Esophagus squamous epithelium (tissue), 5 donors: ENCODE measurements at places on chromosomes 4 and X.
A peak's percentile ranks its signal among the peaks of the same experiment; 100 is the strongest.

- no peak for DNase-seq
Observed at GRCh38 chr4:23736466-23736865, 153.4 kb downstream of the PPARGC1A start.

DNA sequence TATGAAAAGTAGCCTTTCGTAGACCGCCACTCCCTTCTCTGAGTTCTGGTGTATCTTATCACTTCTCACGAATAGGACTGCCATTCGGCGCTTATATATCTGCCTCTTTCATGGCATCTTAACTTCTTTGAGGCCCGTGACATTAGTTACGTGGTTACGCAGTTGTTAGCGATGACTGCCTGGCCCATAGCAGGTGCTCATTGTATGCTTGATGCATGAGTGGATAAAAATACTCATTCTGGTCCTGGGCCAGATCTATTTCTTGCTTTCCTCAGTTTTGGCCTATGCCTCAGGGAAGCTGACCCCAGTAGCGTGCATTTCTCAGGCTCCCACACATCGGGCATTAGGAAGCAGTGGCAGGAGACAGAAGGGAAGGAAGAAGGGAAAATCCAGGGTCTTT lies 60.7 kb upstream of the PITX2 start:
- no peak for DNase-seq

- no peak for DNase-seq
Observed at GRCh38 chrX:44459501-44459900, 83.2 kb downstream of the FUNDC1 start.

GRCh38 chr4:76980261-76980660 lies 30.7 kb downstream of the SEPTIN11 start:
- no peak for DNase-seq

DNA sequence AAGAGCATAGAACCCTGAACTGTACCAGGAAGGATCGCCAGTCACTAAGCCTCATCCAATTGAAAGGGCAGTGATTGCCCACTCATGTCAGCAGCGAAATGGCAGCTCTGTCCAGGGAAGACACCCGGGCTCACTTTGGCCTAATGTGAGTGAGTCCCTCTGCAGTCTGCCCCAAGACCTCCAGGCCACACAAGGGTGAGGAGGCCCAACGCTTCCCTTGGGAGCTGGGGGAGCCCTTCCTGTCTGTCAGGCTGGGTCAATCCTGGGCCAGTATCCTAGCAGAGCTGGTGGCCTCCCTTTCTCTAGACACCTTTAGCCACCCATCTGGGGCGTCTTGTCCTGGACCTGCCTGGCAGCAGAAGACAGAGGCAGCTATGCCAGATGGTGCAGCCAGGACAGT lies 39.6 kb upstream of the GPC4 start:
- no peak for DNase-seq

DNA sequence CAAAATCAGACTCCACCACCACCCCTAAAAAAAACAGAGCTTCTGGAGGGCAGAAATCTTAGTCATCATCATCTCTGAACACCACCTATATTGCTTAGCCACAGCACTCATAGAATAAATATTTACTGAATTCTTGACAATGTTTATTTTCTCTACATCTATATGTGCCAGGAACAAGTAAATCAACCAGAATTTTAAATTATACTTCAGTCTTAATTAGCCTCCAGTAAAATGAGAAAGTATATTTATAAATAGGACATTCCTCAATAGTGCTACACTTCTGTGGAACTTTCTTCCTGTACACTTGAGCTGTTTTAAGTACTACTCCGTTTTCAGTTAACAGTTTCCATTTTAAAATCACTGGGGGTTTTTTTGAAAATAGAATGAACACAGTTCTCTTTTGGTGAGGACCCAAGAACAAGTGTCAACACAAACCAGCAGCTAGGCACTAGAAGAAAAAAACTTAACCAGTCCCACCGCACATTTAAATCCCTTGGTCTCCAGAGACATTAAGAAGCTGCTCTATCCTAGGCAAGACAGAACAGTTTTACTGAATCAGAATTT lies 25.5 kb downstream of the SMIM14 start:
- DNase-seq: no peak

- DNase-seq: no peak
Observed at GRCh38 chr4:55446578-55446922, 50.8 kb downstream of the TMEM165 start.

- DNase-seq: no peak
Observed at GRCh38 chr4:94410678-94411206, 41.0 kb upstream of the PDLIM5 start.

GRCh38 chr4:1090036-1090435 lies 23.3 kb downstream of the RNF212 start:
- no peak for DNase-seq

- no peak for DNase-seq
Observed at GRCh38 chr4:2927016-2927695, 36.0 kb downstream of the NOP14 start.

DNA sequence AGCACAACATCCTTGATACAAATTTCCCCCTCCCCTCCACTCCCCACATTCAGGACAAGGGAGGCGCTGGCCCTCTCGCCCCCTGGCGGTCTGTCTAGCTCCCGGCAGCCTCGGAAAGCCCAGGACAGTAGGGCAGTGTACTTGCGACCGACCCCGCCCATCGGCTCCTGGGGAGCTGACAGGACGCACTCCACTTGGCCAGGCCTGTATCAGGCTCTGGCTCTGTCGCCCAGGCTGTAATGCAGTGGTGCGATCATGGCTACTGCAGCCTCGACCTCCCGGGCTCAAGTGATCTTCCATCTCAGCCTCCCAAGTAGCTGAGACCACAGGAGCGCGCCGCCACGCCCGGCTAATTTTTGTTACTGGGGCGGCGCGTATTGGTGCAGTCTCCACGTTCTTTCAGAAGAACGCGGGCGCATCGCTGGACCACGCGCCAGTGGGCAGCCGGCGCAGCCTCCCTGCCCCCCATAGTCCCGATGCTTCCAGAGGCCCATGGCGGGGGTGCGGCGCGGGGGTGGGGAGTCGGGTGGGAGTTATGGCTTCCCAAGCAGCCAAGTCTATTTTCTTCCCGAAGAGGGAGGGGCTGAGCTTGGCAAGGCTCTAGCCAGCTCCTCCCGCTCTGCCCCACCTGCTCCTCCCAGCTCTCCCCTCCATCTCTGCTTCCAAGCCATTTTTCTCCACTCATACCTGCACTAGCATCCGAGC lies 7.8 kb upstream of the AKAP14 start:
- DNase-seq: no peak

DNA sequence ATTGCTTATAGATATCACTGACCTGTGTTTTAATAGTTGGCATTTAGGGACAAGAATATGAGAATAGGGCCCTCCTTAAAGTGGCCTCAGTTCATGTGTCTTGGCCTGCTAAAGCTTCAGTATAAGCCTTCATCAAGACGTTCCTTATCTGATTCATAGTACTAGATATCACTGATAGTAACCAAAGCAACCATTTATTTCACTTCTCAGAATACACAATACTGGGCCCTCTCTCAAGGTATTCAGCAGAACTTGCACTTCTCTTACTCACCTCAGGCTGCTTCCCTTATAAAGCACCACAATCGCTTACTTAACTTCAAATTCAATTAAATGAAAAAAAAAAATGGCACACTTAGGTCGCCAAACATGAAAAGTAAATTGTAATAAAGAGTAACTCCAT lies 259.4 kb upstream of the PCDH7 start:
- DNase-seq: no peak

GRCh38 chrX:115902995-115903394 lies 267.5 kb upstream of the AGTR2 start:
- no peak for DNase-seq

DNA sequence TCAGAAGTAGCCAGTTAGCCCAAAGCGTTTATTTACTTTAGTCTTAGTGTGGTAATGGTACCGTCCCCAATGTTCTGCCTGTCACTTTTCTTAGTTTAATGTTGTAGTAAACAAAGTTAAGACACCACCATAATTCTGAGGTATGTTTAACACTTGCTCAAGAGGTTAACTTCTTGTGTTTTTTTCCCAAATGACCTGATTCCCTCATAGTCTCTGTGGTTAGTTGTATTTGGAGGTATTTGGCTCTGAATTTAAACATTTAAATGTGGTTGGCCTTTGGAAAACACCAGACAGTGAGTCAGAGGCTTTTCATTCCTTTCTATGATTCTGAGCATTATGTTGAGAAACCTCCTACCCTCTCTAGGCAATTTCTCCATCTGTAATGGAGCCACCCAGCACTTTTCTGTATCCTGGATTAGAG lies 47.9 kb downstream of the CXCL1 start:
- no peak for DNase-seq

GRCh38 chrX:114924423-114924822 lies 93.0 kb downstream of the IL13RA2 start:
- DNase-seq: no peak

DNA sequence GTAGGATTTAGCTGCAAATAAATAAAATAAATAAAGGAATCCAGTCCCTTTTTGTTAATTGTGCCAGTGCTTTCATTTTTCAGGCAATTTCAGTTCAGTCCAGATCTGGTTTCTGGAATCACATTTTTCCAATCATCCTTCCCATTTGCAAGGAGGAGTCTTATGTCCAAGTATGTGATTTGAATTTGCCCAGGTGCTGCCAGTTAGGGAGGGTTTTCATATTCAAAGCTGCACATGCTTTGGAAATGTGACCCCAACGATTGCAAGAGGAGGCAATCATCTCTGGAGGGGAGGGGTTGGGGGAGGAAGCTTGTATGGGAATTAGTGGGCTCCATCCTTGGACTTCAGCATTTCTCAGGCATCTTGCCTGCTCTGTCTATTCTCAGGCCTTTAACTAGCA lies 4.4 kb downstream of the PLAC1 start:
- DNase-seq: no peak

DNA sequence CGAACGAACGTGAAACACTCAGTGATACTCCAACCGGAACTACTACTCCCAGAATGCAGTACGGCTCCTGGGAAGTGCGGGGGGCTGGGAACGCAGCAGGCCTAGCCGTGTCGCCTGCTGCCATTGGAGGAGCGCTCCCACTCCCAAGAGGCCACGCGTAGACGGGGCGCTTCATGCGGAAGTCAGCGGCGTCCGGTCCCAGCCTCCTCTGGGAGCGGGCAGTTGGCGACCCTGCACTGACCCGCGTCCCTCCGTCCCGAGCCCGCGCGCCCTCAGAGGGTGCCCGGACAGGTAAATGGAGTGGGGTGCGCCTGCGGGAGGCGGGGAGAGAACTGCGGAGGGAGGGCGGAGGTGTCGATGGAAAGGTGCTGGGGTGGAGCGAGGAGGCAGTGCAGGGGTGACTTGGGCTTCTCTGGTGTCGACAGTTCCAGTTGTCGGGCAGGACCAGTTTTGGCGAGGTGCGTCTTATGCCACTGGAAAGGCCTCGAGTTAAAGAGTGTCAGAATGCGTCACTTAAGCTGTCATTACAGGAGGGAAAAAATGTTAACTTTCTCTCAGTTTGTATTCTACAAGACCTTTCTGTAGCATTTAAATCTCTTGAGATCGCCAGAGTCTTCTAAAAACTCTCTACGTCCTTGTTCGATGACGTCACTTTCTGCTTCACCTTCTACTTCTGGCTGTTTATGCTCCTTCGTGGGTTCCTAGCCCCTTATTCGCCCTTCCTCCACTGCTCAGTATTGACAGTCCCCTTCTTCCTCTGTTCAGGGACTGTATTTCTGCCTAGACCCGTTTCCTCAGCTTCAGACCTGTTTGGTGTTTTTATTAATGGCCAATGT lies at the start of gene VAMP7:
Gene VAMP7, plus strand, starts transcription at position 188 of the 836 bp plus-strand sequence. CDS start 8,122 bp downstream, outside the sequence.
- peak; percentile 48 for DNase-seq

DNA sequence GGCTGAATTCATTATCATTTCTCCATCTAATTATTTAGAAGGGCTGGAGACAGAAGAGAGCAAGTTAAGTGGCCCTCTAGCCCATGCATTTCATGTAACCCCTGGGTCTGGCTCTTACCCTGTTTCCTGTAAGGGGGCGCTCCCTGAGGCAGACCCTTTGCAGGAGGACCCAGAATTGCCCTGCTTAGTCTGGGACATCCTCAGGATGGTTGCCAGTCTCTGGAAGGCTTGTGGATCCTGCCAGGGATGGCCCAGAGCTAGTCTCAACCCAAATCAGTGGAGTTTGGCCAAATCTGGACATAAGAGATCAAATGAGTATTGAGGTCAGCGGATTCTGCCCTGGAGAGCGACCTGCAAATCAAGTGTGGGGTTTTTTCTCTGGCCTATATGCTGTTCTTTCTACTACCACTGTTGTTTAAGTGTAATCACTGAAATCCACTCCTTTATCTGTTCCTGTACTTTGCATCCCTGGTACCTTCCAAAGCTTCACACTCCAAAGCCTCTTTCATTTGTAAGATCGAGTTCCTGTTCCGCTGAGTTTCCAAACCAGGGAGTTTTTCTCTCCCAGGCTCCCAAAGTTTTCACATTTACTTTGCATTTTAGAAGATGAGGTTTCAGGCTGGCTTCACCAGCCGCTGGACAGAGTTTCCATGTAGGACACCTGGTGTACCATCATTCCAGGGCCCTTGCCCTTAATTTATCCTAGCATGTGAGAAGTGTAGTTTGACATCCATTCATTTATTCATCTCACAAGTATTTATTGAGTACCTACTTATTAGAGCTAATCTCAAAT lies 6.3 kb downstream of the KLF3 start:
- DNase-seq: no peak

DNA sequence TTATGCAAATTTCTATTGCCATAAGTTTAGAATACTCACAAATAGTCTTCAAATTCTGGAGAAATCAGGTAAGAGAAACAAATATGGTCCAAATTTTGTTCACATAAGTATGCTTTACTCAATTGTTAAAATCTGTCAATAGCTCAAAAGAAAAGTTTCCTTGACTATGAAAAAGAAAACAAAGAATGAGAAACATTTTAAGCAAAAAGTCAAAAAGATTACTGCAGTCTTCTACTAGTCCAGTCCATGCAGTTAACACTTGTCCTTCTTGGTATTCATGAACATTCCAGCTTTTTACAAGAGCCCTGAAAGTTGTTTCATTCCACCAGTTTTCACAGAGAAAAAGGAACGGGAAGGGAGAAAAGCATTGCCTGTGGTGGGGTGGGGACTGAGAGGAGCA lies 54.7 kb upstream of the ZXDA start:
- DNase-seq: no peak

DNA sequence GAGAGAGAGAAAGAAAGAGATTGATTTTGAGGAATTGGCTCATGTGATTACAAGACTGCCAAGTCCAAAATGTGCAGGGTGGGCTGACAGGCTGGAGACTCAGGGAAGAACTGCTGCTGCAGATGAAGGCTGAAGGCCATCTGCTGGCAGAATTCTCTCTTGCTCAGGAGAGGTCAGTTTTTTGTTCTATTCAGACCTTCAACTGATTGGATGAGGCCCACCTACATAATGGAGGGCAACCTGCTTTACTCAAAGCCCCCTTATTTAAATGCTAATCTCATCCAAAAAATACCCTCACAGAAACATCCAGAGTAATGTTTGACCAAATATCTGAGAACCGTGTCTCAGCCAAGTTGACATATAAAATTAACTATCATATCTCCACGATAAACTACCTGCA lies 38.2 kb upstream of the MAMLD1 start:
- no peak for DNase-seq

DNA sequence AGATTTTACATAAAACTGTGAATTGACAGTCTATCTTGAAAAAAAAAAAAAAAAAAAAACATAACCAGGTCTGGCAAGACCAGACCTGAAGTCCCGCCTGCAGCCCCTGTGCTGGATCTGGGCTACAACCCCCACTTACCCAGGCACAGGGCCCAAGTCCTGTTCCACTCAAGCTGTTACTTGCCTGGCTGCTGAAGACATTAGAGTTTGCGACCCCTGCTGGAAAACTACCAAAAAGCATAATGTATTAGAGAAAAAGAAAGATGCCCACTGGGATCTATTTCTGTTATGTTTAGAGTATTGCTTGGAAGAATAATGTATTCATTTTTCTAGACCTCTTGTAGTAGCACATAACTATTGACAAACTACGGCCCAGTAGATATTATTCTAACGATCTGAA lies 4.7 kb downstream of the HS3ST1 start:
- no peak for DNase-seq

GRCh38 chrX:18702362-18703195 lies 4.9 kb upstream of the PPEF1 start:
- DNase-seq: no peak
